ENCODE measurements at places on chromosomes 13 and 19.

DNA sequence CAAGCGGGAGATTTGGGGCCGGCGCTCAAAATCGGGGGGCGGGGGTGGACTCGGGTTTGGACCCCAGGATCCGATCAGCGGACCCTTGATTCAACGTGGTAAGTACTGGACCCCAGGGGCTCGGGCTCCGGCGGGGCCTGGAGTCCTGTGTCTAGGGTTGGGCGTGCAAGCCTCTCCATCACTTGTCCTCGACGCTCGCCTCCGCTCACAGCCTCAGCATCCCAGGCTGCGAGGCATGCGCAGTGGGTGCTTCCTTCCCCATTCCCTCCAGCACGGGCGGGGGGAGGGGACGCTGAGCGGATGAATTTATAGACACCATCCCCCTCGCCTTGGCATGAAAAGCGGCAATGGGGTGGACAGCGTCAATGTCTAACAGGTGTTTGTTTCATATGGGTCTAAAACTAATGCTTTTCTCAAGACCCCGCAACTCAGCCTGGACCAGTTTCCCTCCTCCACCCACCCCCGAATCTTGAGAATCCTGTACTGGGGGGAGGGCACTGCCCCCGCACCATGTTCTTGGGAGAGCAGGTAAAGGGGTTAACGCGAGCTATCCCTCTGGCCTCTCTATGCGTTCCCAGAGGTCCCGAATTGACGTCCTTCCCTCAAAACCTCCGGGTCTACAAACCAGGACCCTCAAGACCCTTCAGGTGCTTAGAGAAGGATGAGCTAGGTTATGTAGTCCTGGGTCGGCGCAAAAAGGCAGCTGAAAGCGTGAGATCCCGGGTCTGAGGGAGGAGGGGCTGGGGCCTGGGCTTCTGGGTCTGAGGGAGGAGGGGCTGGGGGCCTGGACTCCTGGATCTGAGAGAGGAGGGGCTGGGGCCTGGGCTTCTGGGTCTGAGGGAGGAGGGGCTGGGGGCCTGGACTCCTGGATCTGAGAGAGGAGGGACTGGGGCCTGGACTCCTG lies 579 bp downstream of the CPT1C start:
- DNase-seq, result no peak

DNA sequence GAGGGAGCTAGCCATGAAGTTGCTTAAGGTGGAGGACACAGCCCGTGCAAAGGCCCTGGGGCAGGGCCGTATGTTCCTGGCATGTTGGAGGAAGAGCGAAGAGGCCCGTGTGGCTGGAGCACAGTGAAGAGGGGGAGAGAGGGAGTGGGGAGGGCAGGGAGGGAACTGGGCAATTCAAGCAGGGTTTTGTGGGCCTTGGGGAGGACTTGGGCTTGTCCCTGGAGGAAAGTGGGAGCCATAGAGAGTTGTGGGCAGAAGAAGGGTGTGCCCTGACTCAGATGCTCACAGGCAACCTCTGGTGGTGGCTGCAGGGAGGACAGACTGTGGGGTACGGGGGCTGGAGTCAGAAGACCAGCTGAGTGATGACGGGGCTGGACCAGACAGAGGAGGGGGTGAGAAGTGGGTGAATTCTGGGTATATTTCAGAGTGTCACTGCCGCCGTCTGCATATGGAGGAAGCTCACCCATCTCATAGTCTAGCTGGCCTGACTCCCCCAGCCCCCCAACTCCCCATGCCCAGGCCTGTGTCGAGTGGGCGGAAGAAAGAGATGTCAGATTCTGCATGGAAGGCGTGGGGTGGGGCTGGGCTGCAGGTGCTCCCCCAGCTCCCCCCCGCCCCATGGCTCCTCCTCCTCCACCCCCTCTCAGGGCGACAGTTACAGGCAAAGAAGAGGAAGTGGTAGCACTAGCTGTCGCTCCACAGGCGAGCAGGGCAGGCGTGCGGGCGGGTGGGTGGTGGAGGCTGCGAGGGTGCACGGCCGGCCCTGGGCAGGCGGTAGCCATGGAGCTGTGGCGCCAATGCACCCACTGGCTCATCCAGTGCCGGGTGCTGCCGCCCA lies at the start of gene VAV1:
Gene VAV1 (plus strand): TSS at position 681 of the 838 bp plus-strand sequence. CDS start 100 bp downstream, at position 781.
- DNase-seq, result peak; percentile 63

GRCh38 chr19:52664461-52664860 lies 26.3 kb upstream of the ZNF83 start:
- DNase-seq, result no peak

GRCh38 chr13:99354371-99354951 lies 47.3 kb upstream of the GPR183 start:
- no peak for DNase-seq

GRCh38 chr19:56170261-56170660 lies 5.5 kb upstream of the GALP start:
- DNase-seq, result no peak

DNA sequence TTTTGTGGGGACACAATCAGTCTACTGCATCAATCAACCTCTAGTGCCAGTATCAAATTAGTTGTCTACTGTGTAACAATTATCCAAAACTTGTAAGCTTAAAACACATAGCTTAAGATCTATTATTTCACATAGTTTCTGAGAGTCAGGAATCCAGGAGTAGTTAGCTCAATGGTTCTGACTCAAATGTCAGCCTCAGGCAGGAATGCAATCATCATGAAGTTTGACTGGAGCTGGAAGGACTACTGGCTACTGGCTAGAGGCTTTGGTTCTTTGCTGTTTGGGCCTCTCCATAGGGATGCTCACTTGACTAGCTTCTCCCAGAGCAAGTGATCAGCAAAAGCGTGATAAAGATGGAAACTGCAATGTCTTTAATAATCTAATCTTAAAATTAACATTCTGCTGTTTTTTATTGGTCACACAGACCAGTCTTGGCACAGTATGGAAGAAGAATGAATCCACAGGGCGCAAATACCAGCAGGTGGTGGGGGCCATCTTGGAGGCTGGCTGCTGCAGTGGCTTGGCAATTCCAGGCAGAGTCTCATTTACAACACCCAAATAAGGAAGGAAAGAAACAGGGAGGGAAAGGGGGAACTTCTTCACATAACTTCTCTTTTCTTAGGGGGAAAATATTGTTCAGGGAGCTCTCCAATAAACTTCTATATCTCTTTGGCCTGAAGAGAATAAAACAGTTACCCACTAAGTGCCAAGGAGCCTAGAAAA lies 15.7 kb downstream of the CAB39L start:
- no peak for DNase-seq

DNA sequence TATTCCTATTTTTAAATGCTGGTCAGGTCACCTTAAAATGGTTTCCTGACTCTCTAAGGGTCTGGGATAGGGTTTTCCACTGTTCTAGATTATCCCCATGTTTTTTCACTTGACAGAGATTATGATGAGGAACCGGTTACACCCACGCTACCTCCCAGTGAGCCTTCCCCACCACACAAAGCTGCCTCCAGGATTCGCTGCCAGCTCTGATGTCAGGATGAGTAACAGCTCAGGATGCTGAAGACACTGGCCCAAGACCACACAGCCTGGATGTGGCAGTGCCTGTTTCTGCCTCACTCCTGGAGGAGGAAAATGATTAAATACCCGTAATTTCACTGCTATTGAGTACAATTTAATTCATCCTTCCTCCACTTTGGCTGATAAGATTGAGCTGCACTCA lies 22.9 kb downstream of the ZNF114 start:
- no peak for DNase-seq

GRCh38 chr19:32339988-32340874 lies 5.2 kb upstream of the ZNF507 start:
- DNase-seq, result peak; percentile 22

- DNase-seq, result no peak
Measured at GRCh38 chr13:28117689-28118377, 17.5 kb upstream of the FLT3 start.

DNA sequence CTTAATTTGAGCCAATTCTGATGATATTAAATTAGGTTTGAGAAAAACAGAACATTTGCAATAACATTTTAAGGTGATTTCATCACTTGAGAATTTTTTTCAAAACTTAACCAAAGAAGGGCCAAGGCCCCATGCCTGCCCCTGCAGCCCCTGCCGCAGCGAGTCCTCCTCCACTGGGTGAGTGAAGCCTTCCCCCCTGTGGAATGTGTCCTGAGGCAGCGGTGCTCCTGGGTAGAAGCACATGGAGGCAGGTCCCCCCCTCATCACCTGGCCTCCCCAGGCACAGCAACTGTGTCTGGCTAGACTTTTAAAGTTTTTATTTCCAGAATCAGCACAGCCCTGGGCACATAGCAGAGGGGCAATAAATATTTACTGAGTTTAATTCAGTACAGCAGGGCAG lies 10.8 kb downstream of the SOX1 start:
- no peak for DNase-seq

GRCh38 chr19:616062-616700 lies 17.2 kb downstream of the POLRMT start:
- no peak for DNase-seq

DNA sequence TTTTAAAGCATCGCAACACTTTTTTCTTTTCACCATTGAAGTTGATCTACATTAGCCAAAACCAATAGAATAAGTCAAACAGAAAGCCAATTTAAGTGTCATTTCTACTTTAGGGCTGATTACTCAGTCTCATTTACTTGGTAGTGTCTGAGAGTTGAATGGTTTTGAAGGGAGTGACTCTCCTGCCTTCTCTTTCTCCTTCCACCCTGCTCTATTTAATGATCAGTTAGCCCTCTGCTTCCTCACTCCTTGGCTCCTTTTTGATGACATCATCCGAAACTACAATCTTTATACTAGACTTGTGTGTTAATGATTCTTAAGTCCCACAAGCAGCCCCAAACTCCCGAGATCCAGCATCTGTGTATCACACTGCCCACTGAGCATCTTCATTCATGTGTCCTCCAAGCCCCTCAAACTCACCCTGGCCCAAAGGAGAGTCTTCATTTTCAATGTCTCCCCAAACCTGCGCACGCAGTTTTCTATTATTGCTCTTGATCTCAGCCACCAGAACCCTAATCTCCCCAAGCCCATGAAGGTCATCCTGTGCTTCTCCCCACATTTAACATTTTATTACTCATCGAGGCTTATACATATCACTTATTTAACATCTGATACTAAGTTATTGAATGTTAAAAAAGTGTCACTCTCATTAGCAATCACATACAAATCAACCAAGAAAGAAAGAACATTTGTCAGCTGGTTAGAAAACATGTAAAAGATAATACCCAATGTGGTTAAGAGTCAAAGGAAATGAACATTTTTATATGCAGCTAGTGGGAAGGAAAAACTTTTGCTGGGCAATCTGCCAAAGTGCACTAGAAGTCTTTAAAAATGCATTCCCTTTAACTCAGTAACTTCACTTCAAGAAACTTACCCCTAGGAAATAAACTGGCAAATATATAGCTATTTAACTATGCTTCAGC lies 32.2 kb upstream of the ARGLU1 start:
- no peak for DNase-seq

- no peak for DNase-seq
Measured at GRCh38 chr13:24687611-24688010, 7.4 kb downstream of the ATP12A start.

- peak; percentile 89 for DNase-seq
Measured at GRCh38 chr13:40770934-40771618, at the start of gene MRPS31. TSS of gene MRPS31 (minus strand) at chr13:40771190. CDS start at chr13:40771136, 54 bp downstream.

DNA sequence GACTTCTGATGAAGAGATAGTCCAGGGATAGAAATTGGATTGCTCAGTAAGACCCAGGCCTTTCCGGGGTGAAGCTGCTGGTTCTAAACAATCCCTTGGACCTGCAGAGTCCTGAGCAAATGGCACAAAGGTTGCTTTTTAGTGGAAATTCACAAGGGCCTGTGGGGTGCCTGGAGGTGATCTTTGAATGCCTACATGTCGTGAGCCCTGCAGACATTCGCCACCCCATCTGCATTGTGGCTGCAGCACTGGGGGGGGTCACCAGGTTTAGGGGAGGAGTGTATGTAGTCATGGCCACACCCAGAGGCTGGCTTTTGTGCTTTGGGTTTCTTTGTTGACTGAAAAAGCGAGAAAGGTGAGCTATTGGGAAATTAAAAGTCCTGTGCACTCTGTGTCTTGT lies 41.4 kb downstream of the SLC7A9 start:
- no peak for DNase-seq

DNA sequence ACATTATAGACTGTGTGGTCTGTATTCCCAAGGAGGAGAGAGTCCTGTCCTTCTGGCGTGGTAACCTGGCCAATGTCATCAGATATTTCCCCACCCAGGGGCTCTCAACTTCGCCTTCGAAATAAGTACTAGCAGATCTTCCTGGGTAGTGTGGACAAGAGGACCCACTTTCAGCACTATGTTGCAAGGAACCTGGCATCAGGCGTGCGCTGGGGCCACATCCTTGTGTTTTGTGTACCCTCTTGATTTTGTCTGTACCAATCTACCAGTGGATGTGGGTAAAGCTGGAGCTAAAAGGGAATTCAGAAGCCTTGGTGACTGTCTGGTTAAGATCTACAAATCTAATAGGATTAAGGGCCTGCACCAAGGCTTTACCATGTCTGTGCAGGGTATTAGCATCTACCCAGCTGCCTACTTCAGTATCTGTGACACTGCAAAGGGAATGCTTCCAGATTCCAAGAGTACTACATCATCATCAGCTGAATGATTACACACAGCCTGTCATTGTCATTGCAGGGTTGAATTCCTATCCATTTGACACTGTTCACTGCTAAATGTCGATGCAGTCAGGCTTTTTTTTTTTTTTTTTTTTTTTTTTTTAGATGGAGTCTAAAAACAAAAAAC lies 148.0 kb downstream of the PRR20E start:
- DNase-seq, result no peak

DNA sequence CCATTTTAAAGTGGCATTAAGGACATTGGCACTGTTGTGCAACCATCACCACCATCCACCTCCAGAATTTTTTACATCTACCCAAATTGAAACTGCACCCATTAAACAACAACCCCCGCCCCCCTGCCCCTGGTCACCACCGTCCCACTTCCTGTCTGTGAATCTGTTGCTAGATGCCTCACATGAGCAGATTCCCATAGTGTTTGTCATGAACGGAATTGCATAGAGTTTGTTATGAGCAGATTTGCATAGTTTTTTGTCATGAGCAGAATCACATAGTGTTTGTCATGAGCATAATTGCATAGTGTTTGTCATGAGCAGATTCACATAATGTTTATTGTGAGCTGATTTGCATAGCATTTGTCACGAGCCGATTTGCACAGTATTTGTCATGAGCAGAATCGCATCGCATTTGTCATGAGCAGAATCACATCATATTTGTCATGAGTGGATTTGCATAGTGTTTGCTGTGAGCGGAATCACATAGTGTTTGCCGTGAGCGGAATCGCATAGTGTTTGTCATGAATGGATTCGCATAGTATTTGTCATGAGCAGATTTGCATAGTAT lies 54.0 kb upstream of the GTF3A start:
- DNase-seq, result no peak

- DNase-seq, result no peak
Measured at GRCh38 chr19:36638862-36639510, 27.7 kb downstream of the ZNF461 start.

DNA sequence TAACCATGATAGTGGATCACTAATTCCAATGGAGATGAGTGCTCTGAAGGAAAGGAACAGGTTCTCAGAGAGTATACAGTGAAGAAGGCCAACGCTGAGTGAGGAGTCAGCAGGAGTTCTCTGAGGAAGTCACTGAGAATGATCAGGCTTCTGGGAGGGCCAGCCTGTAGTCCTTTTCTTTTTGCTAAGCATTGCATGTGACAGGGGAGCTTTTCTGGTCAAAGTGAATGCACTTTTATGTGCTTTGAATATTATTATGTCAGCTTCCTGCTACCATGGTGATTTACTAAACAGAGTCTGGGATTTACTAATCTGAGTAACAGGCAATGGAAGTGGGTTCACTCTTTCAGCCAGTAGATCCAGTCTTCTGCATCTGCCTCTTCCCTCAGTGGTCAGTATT lies 81.1 kb upstream of the SERP2 start:
- no peak for DNase-seq

GRCh38 chr19:3370728-3371591 lies 4.6 kb downstream of the NFIC start:
- DNase-seq, result no peak

All from stimulated activated CD8-positive, alpha-beta memory T cell treated with anti-CD3 and anti-CD28 coated beads, Interleukin-7, amount 100 ng/mL, for 24 hours (primary cell).